ENCODE measurements at places on chromosomes 12 and 14.

DNA sequence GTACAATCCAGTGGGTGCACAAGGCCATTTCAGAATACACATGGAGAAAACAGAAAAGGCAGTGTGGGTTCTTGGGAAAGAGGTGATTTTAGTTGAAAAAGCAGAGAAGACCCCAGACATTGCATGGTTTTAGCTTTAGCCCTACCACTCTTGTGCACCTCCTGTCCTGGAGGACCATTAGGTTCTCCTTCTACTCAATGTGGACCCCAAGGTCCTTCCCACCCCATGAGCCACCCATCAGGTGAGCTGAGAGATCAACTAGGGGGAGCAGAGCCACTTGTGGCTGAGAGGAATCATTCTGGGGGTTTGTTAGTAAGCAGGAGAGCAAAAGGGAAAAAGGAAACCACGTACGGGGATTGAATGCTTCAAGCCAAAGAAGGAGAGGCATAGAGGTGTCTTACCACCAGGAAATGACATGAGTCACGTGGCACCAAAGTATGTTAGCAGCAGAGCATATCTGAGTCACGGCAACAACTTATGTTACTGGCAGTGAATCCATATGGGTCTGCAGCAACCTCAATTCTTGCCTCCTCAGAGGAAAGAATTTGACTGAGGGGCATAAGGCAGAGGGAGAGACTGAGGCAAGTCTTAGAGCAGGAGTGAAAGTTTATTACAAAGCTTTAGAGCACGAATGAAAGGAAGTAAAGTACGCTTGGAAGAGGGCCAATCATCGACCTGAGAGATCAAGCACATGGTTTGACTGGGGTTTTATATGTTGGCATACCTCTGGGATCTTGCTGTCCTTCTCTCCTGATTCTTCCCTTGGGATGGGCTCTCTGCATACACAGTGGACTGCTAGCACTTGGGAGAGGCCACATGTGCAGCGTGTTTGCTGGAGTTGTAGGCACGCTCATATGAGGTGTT lies 73.9 kb downstream of the HSD17B6 start:
- peak; percentile 34 for DNase-seq

DNA sequence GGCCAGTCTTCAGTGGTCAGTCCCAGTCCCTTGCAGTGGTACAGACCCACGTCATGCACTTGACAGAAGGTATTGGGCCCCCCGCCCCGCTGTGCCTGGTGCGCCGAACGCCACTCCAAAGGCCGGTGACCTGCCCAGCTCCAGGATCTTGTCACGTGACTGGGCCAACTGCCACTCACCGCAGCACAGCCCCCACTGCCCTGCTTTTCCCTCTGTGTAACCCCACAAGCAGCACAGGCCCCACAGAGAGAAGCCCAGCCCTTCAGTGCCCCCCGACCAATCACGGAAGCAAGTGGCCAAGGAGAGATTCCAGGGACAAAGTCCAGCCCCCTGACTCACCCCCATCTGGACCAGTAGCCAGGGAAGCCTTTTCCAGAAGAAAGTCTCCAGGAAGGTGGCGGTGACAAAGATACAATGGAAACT lies 498 bp downstream of the GPR132 start:
- no peak for DNase-seq

DNA sequence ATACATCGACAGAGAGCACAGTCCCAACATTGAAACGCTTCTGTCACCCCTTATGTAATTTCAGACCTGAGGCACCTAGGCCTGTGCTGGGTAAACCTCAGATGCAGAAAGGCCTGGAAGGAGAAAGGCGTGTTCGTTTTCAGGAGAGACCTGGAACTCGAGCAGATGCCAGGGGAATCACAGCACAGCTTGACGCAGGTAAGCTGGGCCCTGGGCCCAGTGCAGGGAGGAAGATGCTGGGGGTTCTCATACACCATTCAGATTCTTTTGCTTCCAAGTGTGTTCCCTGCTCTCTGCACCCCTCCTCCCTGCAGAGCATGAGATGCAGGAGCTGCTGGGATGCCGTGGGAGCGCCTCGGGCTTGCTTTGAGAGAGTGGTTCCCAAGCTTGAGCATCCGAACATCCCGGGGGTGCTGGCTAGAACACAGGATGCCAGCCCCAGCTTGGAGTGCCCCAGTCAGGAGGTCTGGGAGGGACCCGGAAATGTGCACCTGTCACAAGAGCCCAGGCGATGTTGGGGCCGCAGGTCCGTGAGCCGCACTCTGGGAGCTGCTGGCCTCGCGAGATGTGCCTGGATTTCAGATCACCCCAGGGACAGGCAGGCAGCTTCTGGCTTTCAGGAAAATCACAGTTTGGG lies 35.9 kb downstream of the FZD10 start:
- no peak for DNase-seq

- DNase-seq = no peak
These were observed 17.6 kb downstream of the UBE3B start for GRCh38 chr12:109495012-109495411.

DNA sequence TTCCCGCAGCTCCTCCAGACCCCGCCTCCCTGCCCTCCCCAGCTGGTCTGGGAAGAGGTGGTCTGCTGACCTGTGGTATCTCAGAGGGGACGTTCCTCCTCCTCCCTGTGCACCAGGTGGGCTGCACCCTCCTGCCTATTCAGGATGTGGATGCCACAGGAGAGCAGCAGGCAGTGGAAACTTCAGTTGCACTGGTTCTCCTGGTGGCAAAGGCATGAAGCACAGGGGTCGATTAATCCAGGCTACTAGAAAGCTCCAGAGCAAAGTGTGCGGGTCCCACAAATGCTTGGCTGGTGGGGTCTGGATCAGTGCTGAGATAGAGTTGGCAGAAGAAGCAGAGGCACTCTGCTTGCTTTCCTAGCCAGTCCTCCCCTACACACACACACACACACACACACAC lies 197.0 kb downstream of the SLC41A2 start:
- DNase-seq = no peak

- DNase-seq = no peak
These were observed 20.3 kb upstream of the CLEC4E start for GRCh38 chr12:8561011-8561410.

- DNase-seq = no peak
These were observed 41.6 kb downstream of the DUSP16 start for GRCh38 chr12:12521044-12521485.

DNA sequence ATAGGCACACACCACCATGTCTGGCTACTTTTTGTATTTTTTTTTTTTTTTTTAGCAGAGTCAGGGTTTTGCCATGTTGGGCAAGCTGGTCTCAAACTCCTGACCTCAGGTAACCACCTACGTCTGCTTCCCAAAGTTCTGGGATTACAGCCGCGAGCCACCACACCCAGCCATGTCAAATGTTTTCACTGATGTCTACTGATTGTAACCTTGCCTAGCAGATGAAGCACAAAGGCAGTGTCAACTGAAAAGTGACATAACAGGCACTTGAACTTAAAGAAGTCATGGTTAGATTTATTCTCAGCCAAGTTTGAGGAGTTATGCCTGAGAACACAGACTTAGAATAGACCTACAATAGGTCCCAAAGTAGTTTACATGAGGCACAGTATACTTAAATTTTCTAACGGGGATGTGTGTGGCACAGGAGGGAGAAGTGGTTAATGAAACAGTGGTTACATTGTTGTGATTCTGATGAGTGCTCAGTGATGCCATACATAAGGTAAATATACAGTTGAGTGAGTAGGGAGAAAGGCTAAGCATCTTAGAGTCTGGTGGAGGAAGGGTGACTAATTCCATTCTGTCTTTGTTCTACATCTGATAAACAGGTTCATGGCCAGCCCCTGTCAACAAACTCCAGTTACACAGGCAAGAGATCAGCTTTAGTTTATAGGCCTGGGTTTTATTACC lies 12.6 kb upstream of the RNASE4 start:
- DNase-seq = no peak

- no peak for DNase-seq
These were observed 6.4 kb upstream of the TBPL2 start for GRCh38 chr14:55446833-55447232.

GRCh38 chr12:91859347-91859746 lies 286.3 kb downstream of the BTG1 start:
- DNase-seq = no peak

GRCh38 chr12:105882404-105882803 lies 256.4 kb downstream of the NUAK1 start:
- no peak for DNase-seq

GRCh38 chr14:69626132-69626500 lies 14.7 kb downstream of the SUSD6 start:
- DNase-seq = no peak

DNA sequence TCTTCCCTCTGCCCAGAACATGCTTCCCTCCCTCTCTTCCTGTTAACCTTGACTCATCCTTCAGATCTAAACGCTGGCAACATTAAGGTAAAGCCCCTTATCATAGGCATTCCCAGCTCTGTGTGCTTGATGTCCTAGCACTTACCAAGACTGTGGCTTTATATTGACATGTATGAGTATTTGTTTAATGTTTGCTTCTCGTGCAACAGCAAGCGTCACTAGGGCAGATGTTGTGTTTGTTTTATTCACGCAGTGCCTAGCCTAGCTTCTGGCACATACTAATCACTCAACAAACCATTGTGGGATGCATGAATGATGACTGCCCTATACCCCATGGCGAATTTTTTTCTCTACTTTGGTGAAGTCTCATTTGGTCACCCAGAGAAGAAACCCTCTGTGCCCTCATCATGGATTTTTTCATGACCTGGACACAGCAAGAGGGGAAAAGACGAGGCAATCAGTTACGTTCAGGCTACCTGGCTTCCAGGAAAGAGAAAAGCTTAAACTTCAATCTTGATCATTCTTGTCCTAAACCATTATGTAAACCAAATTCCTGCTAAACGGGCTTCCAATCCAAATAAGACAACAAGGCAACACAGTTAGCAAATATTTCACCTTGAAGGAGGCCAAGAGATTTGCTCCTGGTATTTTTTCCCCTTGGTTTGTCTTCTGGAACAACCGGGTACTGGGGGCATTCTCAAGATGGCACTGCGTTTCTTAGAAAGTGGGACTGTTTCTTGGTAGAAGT lies 47.9 kb upstream of the SOCS2 start:
- no peak for DNase-seq

GRCh38 chr12:9604287-9604686 lies 3.4 kb downstream of the KLRB1 start:
- DNase-seq = no peak

DNA sequence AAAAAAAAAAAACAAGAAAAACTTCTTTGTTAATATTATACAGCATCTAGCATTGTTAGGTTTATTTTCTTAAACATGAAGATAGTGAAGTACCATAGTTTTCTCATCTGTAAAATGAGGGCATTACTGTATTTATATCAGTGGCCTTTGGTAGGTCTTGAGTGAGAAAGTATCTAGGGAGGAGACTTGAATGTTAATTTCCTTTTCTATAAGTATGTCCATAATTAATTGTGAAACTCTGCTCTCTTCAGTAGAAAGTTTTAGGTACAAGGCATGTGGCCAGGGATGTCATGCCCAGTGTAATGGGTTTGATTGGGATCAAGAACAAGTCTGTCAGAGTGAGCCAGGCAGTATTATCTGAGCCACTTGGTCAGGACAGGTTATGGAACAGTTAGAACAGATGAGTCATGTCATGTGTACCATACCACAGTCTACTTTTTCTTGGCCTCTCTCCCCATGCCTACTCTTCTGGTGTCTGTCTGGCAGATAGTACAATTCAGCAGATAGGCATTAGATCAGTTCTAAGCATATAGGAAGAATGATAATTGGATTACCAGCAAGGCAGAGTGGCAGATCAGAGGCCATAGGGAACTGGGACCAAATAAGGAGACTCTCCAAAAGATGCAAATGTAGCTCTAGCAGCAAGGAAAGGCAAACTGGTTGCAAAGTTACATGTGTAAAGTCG lies 30.4 kb downstream of the FBXO34 start:
- peak; percentile 29 for DNase-seq

DNA sequence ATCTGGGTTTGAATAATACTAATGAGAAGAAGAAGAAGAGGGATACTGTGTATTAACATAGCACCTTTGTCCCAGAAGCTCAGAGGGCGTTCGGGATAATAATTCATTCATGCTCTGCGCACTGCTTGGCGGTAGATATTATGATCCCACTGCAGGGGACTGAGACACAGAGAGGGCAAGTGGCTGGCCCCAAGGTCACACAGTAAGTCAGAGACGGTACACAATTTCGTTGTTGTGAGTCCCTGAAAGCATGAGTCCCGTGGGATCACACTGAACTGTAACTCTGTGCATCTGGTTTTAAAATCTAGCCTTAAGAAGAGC lies 47.9 kb upstream of the PARP11 start:
- no peak for DNase-seq

- no peak for DNase-seq
These were observed 90.8 kb downstream of the PRKAB1 start for GRCh38 chr12:119758722-119759121.

Data from AG04449 (cell line).